ENCODE measurements at places on chromosomes 5 and 9. TPM values are rescaled to one million over a fixed set of nuclear protein-coding genes. Genes with fewer than 3 reads are reported as not detected.

SLC25A2 gene
- total RNA-seq: 3.9 TPM

NTNG2 gene
- 2.1 TPM for total RNA-seq

C5orf52 gene
- not detected for total RNA-seq

FGD3 gene
- 61.9 TPM for total RNA-seq

TMC1 gene
- not detected for total RNA-seq

DNA sequence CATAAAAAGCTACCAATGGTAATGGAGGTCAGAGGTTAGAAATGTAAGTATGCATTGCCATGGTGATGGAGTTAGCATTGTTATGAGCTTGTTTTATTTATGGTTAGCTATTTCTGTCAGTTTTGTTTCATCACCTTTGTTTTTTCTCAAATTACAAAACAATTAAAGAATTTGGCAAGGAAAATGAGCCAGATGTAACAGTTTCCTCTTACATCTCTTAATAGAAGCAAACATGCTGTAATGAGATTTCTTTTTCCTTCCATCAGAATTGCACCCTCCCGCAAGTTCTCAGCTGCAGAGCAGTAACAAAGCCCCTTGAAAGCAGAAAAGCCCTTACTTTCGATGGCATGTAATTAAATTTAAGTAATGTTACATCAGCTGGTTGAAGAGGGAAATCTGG, 233.0 kb downstream of the SGCD start:
- DNase-seq: no peak

DNA sequence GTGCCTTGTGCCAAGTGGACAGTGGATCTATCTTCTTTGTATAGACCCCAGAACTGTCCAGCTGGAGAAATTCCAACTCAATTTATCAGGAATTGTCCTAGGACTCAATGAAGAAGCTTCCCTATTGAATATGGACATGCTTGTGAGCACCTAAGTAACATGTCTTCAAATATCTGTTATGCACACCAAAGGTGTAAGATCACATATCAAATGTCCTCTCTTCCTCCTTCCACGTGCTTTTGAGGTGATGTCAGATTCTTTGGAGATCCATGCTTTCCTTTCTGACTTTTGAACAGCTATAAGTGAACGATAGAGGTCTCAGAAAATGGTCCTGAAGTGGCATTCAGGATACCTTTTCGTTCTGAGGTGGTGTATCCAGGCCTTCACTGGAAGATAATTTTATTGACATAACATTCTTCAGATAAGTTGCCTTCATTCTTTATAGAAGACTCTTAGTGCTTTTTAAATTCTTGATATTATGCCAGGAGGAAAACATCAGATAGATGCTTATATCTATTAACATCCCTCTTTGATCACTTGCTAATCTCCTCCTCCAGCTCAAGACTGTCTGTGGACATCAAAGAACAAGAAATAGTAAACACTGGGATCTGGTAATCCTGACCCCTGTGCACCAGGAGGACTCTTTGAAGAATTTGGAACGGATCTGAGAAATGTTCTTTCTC, 246.4 kb downstream of the SMARCA2 start:
- no peak for DNase-seq

FCN2 gene
- not detected for total RNA-seq

SPAG8 gene
- 4.0 TPM for total RNA-seq

ORM1 gene
- total RNA-seq: not detected

- DNase-seq: peak; percentile 81
Observed at GRCh38 chr5:134004626-134005416, at the start of gene VDAC1. Gene VDAC1 (minus strand): TSS chr5:134004975. CDS start chr5:133993012, 11,963 bp downstream.

DNA sequence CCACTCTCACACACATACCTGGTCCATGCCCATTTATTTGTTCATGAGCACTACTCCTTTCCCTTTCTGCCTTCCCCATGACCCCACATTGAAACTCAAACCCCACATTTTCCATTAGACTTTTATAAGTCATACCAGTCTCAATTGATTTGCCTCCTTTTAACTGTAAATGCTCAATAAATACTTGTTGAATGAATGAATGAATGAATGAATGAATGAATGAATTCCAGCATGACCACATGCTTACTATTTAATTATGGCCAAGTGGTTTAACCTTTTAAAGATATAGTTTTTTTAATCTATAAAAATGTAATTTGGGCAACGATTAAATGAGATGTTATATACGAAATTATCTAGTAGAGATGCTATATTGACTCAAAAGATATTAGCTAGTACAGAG, 54.1 kb upstream of the GRAMD2B start:
- DNase-seq: no peak

SLC6A3 gene
- 1.4 TPM for total RNA-seq

Data from activated B cell treated with CpG ODN at 0.5 μM for 24 hours (primary cell).